Glutamatergic neuron (in vitro differentiated cells): ENCODE measurements at places on chromosomes 5 and 9. TPM values are rescaled to one million over a fixed set of nuclear protein-coding genes. Genes with fewer than 3 reads are reported as not detected.

SLCO4C1 gene
- total RNA-seq = 1.5 TPM

GABRG2 gene
- total RNA-seq = 4.5 TPM

GABBR2 gene
- total RNA-seq = 116 TPM

TLX3 gene
- 161 TPM for total RNA-seq

GFM2 gene
- 44.8 TPM for total RNA-seq

TBCA gene
- total RNA-seq = 208 TPM

DNA sequence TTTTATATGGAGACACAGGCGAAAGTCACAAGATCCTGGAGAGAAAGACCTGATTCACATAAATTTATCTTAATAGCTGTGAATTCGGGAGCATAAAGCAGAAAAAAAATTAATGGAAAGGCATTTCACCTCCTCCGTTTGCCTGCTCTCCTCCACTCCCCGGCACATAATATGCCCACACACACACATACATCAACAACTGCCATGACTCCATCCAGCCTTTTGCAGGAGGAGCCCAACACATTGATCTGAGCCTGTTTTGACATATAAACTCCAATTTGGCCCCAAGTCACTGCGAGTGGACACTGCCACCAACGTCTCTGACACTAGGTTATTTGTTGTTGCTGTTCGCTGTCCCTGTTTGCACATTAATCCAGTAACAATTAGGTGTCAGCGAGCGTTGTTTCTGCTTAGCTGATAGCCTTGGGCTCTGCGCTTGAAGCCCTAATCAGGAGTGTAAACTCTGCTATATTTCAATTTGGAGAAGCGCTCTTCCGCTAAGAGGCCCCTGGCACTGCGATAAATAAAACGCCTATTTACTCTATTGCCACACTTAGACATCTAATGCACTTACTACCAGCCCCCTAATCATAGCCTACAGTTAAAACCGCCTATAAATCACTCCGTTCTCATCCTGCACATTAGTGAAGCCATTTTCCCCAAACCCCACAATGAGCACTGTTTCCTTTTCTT, 195.8 kb upstream of the TBCA start:
- DNase-seq = no peak
- peaks cover 12% of the 10 kb centered on the region for H3K27me3 ChIP-seq
- H3K4me3 ChIP-seq = peak overlapping the region; percentile 83

- no peak overlapping the region for H3K27ac ChIP-seq
- H3K4me1 ChIP-seq = peaks cover 3% of the 10 kb centered on the region
- no peak overlapping the region for H3K4me3 ChIP-seq
- peaks cover under 1% of the 10 kb centered on the region for H3K36me3 ChIP-seq
These were observed 138.4 kb upstream of the DAPK1 start for GRCh38 chr9:87359264-87359663.

DNA sequence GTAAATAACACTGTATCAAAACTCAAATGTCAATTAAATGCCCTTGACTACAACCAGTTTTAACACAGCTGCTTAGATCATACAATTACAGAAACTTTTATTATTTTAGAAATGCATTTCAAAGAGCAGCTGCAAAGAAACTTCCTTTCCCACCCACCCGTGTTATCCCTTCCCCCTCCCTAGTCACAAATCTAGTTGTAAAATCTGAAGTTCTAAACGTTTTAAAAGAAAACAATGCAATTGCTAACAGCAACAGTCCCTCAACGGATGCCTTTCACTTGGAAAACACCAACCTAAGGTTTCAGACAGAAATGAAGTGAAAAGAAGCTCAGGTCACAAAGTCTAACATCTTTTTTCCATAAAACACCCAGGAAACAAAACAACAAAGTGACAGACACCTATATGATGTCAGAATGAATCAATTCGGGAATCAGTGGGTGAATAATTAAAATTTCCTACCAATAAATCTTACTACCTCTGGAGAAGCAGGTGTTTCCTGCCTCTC, 100.3 kb downstream of the FBXW11 start:
- DNase-seq = no peak
- H3K4me1 ChIP-seq = peaks cover 10% of the 10 kb centered on the region
- no peak overlapping the region for H3K4me3 ChIP-seq
- no peaks in the 10 kb centered on the region for H3K27me3 ChIP-seq
- no peaks in the 10 kb centered on the region for H3K36me3 ChIP-seq

DNA sequence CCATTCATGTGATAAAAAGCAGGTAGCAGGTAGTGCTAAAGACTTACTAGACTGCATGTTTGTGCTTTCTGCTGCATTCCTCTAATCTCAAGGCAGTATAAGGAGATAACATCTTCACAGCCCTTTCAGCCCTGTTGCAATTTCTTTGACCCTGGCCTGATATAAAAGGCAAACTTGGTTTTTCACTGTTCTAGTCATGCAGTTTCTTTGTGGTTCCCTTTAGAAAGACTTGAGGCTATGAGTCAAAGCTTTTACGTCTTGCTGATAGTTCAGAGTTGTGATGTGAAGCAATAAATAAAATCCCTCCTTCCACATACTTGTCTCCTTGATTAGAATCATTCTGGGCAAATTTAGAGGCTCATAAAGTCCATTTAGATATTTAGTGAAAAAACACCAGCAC, 88.6 kb upstream of the CDKN2B start:
- no peak for DNase-seq
- H3K4me3 ChIP-seq = no peak overlapping the region
- H3K27me3 ChIP-seq = peaks cover 2% of the 10 kb centered on the region
- H3K36me3 ChIP-seq = no peaks in the 10 kb centered on the region

DNA sequence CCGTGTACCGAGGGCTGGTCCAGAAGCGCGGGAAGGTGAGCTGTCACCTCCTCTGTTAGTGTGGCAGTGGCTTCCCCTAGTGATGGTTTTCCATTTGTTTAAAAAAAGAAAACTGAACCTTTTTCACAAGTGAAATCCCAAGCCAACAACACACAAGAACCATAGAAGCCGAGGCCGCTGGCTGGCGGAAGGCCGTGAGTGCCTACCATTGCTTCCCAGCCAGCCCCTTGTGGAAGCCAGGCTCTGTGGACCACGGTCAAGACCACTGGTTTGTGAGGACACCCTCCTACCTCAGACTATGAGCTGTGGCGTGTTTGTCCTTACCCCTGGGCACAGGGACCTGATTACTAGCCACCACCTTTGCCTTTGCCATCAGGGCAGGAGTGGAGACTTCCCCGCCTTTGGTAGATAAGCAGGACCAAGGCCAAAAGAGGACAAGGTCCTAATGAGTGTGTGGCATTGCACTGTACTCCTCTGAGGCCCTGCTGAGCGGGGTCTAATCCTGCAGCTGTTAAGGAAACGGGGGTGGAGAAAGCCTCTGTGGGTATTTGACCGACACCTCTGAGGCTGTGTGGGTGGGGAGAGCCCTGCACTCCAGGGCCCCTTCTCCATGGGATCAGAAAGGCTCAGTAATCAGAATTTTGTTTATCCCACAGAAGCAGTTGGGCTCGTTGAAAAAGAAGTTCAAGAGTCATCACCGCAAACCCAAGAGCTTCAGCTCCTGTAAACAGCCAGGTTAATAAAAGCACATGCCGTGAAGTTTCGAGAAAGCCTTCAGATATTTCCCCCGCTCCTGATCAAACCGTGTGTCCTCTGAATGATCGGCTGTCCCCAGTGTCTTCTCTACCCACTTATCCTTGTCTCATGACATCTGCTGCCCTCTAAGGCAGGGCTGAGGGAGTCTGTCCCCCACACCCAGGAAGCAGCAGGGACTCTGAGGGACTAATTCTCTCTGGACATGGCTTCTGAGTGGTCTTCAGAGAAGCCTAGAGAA, 4.3 kb downstream of the SURF2 start:
- H3K27me3 ChIP-seq = peaks cover 4% of the 10 kb centered on the region
- no peak for DNase-seq
- H3K4me1 ChIP-seq = peaks cover 20% of the 10 kb centered on the region
- H3K4me3 ChIP-seq = peak overlapping the region; percentile 75
- H3K27ac ChIP-seq = peak overlapping the region; percentile 75
- H3K36me3 ChIP-seq = no peaks in the 10 kb centered on the region

DNA sequence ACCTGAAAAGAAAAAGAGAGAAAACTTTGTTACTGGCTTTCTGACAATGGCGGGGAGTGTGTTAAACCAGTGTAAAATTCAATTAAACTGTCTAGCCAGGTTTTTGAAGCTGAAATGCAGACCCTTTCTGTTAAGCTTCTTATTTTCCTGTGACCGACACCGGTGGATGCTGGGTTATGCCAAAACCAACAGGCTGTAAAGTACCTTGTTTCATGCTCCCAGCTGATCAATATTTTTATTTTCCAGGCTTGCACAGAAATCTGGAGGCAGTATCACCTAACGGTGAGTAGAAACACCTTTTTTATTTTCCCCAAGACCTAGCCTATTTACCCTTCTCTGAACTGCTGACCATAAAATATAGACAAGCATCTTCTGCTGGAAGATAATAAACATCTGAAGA, 94.9 kb upstream of the GRHPR start:
- no peak for DNase-seq
- no peaks in the 10 kb centered on the region for H3K36me3 ChIP-seq
- no peak overlapping the region for H3K4me3 ChIP-seq
- H3K27me3 ChIP-seq = no peaks in the 10 kb centered on the region

DNA sequence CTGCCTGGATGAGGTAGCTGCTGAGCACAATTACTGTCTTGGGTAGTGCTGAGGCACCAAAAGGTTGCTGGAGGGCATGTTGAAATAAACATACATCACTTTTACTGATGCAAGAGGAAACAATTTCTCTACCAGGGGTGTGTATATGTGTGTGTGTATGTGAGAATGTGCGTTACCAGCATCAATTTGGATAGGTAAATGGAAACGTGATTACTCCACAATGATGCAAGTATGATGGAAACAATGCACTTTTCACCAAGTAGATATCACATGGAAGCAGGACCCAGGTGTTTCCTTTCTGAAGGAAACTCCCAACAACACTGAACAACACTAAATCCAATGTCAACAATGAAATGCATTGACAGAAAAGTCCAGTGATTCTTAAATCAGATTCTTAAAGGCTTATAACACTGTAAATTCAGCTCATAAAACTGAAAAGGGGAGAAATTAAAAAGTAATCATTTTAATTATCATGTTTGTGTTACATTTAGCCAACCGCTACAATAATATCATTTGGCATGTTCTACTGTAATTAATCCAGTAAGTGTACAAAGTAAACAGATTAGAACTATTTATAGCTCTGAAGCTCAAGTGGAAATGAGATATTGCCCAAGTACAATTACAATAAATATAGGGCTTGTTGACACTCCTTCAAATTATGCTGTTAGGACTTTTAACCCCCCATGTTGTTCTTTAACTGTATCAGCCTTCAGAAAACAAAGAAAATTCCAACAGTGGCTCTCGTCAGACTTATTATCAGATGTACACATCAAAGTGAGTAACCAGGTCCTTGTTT, 25.3 kb downstream of the YIPF5 start:
- DNase-seq = no peak
- H3K27ac ChIP-seq = no peak overlapping the region
- no peaks in the 10 kb centered on the region for H3K27me3 ChIP-seq
- H3K36me3 ChIP-seq = no peaks in the 10 kb centered on the region
- H3K4me1 ChIP-seq = peaks cover 9% of the 10 kb centered on the region

GRCh38 chr9:33198165-33198564, 31.0 kb upstream of the B4GALT1 start:
- no peak for DNase-seq
- H3K4me3 ChIP-seq = no peak overlapping the region
- H3K27ac ChIP-seq = no peak overlapping the region
- no peaks in the 10 kb centered on the region for H3K4me1 ChIP-seq
- peaks cover 2% of the 10 kb centered on the region for H3K27me3 ChIP-seq
- H3K36me3 ChIP-seq = no peaks in the 10 kb centered on the region

DNA sequence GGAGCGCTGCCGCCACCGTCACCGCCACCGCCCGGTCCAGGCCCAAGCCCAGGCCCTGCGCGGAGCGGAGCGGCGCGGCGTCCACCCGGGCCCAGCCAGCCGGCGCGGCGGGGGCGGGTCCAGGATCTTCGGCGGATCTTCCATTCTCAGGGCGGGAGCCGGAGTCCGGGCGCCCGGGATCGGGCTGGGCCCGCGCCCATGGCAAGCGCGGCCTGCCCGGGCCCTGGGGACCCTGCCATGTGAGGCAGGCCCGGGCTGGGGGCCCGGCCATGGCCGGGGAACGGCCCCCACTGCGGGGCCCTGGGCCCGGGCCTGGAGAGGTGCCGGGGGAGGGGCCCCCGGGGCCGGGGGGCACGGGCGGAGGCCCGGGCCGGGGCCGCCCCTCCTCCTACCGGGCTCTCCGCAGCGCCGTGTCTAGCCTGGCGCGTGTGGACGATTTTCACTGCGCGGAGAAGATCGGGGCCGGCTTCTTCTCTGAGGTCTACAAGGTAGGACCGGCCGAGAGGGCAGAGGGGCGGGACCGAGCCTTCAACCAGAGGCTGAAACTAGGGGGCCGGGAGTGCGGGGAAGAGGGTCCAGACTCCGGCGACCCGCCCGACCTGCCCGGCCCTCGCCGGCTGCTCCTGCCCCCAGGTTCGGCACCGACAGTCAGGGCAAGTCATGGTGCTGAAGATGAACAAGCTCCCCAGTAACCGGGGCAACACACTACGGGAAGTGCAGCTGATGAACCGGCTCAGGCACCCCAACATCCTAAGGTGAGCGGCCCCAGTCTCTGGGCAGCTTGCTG, 482 bp downstream of the TESK1 start:
- H3K36me3 ChIP-seq = no peaks in the 10 kb centered on the region
- H3K4me3 ChIP-seq = peak overlapping the region; percentile 84
- no peak overlapping the region for H3K27ac ChIP-seq
- peaks cover 6% of the 10 kb centered on the region for H3K27me3 ChIP-seq
- peak; percentile 55 for DNase-seq
